ENCODE measurements at places on chromosomes 7 and 10. TPM values are rescaled to one million over a fixed set of nuclear protein-coding genes. Genes with fewer than 3 reads are reported as not detected.

DNA sequence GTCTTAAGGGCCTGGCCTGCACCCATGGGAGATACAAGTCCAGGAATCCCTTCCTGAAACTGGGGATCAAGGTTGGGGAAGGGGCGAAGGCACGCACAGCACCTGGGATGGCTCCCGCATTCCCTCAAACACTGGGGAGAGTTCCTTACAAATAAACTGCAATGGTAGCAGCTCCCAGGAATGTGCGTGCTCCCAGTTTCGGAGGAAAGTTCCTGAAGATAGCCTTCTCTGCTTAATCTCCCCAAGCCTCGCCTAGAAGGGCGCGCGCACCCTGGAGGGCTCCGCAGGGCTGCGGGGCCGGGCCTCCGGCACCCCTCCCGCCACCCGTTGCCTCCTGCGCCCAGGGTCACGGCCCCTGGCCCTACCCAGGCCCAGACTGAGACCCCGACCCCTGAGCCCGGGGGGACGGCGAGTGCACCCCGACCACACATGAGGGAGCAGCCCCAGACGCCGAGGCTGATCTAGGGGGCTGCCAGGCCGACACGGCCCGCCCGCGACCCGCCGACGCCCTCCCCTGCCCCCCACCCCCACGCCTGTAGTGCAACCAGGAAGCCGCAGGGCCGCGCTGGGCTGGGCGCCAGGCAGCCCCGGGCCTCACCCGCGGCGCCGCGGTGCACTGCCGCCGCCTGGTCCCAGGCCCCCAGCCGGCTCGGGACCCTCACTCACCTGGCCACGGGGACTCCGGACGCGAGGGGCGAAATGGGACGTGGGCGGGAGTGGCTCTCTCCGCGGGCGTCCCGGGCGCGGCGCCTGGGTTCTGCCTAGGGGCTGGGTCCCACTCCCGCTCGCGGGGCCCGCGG lies 460 bp downstream of the ANXA11 start:
- DNase-seq = no peak

GRCh38 chr7:19362099-19362498 lies 216.9 kb upstream of the FERD3L start:
- no peak for DNase-seq

DNA sequence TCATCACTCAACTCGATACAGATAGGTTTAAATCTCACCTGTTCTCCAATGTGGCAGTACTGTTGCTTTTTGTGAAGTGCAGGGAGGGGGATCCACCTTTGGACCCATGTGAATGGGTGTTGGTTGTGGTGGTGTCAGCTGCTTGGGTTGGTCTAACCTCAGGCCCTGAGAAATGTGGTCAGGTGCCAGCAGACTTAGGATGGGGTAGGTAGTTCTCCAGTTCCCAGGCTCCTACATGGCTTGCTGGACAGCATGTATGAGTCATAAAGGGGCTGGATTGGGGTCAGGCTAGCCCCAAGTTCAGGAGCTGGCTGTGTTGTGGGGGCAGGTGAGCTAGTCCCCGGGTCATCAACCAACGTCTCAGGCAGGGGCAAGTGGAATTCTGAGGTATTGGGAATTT lies 472.6 kb upstream of the CNTNAP2 start:
- DNase-seq = no peak

DNA sequence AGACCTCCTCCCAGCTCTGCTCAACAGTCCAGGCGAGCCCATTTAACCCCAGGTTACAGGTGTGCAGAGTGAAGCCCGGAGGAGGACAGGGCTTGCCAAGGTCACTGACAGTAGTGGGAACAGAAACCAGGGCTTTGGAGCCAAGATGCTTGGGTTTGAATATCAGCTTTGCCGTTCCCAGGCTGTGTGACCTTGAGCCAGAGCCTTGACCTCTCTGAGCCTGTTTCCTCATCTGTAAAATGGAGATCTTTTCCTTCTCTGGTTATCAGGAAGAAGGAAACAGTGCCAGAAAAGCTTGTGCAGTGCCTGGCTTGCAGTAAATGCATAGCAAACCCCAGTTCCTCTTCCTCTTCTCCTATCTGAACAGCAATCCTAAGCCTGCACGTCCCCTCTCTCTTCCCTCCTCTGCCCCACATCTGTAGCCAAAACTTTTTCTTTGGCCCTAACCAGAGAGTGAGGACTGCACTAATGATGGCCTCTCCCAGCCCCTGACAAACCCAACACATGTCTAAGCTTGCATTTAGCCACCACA lies 21.4 kb upstream of the MLXIPL start:
- DNase-seq = no peak

DNA sequence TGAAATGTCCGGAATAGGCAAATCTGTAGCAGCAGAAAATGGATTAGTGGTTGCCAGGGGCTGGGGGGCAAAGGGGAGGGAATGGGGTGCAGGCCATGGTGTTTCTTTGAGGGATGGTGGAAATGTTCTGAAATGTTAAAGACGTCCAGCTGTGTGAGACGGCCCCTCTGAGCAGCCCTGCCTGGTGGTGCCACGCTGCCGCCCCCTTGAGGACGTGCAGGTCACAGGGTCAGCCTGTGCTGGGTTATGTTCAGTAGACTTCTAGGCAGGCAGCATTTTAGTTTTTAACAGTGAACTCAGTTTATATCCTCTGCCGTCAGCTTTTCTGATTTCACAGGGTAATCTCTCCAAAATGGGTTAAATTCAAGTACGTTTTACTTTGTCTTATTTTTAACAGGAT lies 9.4 kb downstream of the NUB1 start:
- peak; percentile 35 for DNase-seq

SHH gene
- 0.79 TPM for polyA plus RNA-seq

CYP3A4 gene
- polyA plus RNA-seq = not detected

GPR15LG gene
- polyA plus RNA-seq = not detected

GNGT1 gene
- not detected for polyA plus RNA-seq

PMPCB gene
- 76.8 TPM for polyA plus RNA-seq
